CD4-positive, alpha-beta T cell treated with Interleukin-21 for 1 hour (primary cell): ENCODE measurements at places on chromosomes 3 and 15.

DNA sequence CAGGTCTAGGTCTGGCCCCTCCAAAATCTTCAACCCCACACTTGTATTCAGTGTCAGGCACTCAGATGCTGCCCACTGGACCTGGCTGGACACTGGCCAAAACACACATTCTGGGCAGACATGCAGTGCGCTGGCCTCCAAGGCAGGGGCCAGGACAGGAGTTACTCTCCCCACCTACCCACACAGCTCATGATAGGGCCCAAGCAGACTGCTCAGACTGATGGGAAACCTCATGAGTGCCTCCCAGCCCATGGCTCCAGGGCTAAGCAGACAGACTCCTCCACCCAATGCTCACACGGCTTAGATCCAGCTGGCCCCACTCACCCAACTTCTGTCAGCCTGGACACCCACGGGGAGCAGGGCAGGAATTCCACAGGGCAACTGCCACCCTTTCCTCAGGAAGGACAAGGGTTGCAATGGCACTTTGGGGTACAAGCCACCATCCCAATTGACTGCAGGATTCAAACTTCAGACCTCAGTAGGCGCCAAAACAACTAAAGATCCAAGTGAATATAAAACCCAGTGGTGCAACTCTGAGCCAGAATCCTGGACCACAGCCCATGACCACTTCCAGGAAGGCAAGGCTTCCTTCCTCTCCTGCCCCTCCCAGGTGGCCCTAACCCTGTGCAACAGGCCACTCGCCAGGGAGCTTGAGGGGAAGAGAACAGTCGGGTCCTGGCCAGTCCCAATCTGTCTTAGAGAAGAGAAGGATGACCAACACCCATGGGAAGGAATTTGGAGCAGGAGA, 1.4 kb downstream of the LTF start:
- DNase-seq = no peak

DNA sequence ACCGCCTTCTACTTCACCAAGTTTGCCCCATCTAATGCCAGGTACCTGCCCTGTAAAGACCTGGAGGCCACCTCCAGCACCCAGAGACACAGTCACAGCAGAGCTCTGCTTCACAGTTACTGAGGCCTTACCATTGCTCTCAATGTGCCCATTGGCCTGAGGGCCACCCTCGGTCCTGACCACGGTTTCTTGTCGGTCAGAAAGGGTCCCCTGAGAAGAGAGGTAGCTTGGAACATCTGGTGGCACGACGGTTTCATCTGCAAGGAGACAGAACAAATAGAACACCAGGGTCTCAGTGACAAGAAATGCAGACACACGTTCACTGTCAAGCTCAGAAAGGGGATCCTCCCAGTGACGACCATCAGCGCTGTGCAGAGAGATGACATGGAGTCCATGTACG, 118.7 kb downstream of the LRIG1 start:
- no peak for DNase-seq

DNA sequence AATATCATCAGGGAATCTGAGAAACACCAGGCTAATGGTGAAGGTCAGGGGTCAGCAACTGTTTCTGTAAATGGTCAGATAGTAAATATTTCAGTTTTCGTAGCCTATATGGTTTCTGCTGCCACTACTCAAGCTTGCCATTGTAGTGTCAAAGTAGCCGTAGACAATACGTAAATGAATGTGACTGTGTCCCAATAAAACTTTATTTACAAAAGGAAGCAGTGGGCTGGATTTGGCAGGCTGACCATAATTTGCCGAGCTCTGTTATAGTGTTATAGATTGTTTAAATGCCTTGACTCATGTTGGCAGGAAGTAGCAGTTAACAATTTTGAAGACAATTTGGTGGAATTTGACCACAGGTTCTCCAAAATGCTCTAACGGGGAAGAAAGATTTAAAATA, 548.2 kb downstream of the FOXP1 start:
- no peak for DNase-seq

DNA sequence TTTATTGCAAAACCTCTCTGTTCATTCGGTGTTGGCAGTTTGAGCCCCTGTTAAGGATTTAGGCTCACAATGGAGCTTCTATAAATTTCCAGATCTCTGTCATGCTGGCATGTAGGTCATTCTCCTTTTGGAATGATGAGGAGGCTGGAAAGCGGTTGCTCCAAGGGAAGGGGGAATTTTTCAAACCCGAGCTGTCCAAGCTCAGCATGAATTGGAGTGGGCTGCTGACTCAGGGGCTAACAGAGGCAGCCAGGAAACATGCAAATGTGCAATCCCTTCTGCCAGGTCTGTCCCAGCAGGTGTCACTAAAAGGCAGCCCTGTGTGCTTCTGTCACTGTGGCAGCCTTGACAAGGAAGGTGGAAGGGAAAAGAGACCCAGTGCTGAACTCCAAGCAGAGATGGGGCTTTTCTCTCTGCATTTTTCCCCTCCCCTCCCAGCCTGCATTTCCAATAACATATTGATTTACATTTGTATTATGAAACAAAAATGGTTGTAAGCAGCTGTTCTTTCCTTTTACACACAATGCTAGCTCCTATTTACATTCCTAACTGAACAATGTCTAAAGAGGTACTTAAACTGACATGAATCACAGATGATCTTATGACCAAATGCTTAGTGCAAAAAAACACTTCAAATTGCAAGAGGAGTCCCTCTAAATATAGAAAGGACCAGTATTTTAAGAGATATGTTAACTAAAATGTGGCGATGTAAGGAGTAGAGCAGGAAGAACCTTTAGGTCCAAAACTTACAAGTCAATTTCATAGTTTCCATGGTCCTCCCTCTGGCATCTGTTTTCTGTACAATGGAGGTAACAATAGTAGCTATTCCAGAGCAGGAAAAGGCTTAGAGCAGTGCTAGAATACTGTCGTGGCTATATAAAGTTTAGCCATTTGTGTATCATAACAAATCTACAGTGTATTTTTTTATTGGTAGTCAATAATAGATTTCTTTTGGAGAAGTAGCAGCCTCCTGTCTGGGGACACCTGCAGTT, 84.5 kb upstream of the ATP10A start:
- no peak for DNase-seq

DNA sequence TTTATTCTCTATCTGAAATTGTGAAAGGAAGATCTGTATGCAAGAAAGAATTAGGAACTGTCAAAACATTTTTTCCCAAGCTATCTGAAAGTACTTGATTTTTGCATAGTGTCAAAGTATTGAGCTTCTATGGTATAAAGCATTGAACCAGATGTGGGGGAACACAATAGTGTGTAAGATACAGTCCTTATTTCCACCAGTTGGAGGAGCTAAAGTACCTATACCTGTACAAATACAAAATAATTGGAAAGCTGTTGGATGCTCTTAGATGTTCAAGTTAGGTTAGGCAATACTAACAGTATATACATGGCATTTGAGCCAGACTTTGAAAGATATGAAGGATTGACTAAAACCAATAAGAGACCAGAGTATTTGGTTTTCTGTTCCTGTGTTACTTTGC, 148.4 kb downstream of the B3GALNT1 start:
- no peak for DNase-seq

DNA sequence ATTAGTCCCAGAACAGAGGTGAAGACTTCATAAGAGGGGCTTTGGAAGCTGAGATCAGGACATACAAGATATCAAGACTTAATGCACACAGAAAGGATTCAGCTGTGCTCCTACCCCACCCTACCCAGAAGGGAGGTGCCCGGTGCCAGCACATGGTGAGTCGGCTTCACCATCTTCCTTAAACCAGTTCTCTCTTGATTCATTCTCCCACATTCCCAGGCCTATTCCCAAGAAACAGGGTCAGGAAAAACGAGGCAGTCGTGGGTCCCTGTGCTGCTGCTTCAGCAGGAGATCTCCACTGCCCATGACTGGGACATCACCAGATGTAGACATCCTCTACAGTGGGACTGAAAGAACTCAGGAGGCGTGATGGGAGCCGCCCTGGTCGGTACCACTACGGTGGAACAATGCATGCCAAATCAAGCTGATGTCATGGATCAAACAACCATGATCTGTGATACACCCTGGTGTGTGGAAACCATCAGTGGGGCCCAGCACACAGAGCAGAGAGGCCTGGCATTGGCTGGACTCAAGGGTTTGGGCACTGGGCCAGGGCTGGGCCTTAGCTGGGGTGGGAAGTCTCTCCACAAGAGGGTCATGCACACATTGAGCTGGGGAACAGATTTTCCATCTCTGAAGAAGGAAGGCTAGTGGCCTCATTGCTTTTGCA, 41.9 kb downstream of the CCDC12 start:
- DNase-seq = no peak

DNA sequence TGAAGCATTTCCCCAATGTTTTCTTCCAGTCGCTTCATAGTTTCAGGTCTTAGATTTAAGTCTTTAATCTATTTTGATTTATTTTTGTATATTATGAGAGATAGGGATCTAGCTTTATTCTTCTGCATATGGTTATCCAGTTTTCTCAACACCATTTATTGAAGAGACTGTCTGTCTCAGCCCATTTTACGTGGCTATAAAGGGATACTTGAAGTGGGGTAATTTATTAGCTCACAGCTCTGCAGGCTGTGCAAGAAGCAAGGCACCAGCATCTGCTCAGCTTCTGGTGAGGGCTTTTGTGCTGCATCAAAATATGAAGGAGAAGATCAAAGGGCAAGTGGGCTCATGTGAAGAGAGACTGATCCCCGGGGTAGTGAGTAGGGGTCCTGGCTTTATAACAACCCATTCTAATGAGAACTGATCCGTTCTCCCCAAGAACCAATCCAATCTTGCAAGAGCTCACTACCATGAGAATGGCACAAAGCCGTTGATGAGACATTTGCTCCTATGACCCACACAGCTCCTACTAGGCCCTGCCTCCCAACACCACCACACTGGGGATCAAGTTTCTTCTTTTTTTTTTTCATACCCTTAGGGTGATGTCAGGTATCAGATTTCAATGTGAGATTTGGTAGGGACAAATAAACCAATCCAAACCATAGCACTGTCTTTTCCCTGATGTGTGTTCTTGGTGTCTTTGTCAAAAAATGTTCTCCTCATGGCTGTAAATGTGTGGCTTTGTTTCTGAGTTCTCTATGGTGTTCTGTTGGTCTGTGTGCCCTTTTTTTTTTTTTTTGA, 63.2 kb downstream of the IQGAP1 start:
- DNase-seq = no peak

DNA sequence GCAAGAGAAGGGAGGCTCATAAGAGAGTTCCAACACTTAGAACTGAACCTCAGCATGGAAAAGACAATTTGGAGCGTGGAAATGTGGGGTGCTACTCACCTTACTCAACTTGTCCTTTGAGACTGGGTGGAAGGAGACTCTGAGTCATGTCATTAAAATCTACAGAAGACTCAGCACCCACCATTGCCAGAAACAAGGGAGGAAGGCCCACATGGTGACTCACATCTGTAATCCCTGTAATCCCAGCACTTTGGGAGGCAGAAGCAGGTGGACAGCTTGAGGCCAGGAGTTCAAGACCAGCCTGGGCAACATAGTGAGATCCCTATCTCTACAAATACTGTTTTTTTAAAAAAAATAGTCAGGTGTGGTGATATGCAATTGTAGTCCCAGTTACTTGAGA, 161.9 kb upstream of the UBE3A start:
- no peak for DNase-seq

- DNase-seq = no peak
Measured at GRCh38 chr3:191246630-191247029, 47.6 kb downstream of the OSTN start.
